Stimulated activated CD4-positive, alpha-beta T cell treated with anti-CD3 and anti-CD28 coated beads, Interleukin-15, amount 100 ng/mL, for 1 hour (primary cell): ENCODE measurements at places on chromosomes 16 and 17.

DNA sequence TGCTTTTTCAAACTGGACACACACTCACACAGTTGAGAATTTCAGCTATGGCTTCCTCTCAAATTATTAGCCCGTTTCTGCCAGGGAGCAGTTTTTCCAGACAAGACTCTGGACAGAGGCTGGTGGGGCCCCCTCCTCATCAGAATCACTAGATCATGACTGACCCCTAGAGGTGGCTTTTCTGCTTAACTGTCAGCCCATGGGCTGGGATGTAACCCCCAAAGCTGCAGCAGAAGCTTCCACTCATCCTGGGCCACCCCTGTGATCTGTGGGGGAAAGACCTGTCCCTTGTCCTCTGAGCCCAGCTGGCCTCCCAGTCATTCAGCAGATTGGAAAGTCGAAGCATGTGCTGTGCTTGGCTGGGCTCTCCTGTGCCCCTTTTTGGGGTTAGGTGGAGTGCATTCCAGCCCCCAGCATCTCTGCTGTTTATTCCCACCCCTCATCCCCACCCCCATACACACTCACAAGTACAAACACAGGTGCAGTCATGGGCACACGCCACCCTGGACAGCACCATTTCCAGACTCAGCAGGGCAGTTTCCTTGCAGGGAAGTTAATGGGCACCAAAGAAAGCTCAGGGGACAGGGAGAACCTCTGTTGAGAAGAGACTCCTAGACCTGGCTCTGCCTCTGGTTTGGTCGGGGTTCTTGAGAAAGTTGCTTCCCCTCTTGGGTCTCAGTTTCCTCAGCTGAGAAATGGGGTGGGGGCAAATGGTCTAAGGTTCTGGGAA is 77.6 kb upstream of the RBL2 start:
- DNase-seq: no peak

DNA sequence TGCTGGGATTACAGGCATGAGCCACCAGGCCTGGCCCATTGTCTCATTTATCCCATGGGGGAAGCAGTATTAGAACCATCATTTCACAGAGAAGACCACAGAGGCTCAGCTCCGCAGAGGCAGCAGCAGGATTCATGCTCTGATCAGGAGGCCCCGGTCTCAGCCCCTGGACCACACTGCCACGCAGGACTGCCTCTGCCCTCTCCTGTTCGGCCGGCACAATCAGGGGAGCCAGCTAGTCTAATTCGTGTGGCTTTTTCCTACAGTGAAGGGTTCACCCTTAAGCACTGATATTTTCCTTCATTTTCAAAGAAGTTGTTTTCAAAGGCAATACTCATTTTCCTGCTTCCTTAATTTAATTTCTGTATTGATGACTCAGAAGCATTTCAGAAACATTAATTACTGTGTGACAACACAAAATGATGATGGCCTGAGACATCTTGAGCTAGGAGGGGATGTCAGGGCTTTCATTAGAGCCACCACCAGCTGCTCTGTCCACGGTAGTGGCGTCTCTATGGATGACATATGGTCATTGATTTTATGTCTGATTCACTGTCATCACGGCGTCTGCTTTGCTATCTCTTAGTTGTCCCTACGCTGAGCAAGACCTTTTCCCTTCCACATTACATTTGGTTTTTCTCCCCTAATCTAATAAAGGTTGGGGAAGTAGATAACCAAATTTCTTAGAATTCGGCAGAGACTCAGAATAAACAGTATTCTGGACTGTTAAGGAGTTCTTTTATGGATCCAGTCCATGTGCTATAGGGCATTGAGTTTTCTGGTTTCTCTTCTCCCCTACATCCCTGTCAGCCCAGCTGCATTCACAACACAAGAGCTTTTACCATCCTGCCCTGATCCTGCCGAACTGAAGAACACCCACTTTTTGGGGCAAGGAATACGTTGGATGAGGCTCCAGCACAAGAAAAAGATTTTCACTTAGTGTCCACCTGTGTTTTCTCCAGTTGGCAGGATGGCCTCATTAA is 314.0 kb downstream of the SLC39A11 start:
- no peak for DNase-seq

DNA sequence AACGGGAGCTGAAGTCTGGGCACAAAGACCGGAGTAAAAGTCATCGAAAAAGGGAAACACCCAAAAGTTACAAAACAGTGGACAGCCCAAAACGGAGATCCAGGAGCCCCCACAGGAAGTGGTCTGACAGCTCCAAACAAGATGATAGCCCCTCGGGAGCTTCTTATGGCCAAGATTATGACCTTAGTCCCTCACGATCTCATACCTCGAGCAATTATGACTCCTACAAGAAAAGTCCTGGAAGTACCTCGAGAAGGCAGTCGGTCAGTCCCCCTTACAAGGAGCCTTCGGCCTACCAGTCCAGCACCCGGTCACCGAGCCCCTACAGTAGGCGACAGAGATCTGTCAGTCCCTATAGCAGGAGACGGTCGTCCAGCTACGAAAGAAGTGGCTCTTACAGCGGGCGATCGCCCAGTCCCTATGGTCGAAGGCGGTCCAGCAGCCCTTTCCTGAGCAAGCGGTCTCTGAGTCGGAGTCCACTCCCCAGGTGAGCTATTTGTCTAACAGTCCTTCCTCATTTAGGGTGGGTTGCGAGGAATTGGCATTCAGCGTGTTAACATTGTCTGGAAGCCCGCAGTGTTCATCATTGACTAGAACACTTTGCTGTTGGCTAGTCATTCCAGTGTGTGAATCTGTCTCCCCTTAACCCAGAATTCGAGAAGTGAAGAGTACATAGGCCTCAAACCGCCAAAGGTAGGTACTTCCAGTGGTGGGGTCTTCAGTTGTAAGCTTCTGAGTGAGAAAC is 1.5 kb downstream of the CDK12 start:
- DNase-seq: no peak

- DNase-seq: no peak
Measured at GRCh38 chr17:30413109-30413508, 34.4 kb downstream of the CPD start.

DNA sequence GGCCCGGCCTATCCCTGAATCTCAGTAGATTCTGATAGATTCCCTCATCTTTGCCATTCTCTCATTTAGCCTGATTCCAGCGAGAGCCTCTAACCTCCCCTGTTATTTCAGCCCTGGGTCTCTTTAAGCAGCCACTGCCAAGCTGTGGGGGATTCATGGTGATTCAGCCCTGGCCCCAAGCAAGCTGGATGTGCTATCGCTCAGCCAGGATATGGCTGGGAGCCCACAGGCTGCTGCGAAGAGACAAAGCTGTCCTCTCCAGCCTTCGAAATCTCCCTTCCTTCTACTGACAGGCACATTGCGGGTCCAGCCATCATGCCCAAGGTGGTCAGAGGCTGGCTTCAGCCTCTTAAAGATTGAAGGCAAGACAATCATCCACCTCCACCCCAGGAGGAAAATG is 394.1 kb downstream of the SOX9 start:
- DNase-seq: no peak

GRCh38 chr17:50837286-50837979 is 2.0 kb downstream of the WFIKKN2 start:
- DNase-seq: no peak

DNA sequence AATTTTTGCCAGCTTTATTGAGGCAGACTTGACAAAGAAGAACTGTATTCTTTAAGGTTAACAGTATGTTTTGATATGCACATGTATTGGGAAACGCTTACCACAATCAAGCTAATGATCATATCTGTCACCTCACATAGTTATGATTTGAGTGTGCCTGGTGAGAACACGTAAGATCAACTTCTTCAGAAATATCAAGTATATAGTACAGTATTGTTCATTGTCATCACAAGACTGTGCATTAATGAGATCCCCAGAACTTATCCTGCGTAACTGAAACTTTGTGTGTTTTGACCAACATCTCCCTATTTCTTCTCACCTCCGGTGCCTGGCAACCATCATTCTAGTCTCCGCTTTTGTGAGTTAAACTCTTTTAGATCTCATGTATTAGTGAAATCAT is 756.4 kb upstream of the EEF2KMT start:
- DNase-seq: no peak

- DNase-seq: no peak
Measured at GRCh38 chr17:75295201-75296158, 6.2 kb upstream of the SLC25A19 start.

GRCh38 chr16:3012828-3013420 is at the start of gene CLDN9:
Gene CLDN9, plus strand, starts transcription at chr16:3012923. Its CDS starts 440 bp downstream, at chr16:3013363.
- DNase-seq: no peak

DNA sequence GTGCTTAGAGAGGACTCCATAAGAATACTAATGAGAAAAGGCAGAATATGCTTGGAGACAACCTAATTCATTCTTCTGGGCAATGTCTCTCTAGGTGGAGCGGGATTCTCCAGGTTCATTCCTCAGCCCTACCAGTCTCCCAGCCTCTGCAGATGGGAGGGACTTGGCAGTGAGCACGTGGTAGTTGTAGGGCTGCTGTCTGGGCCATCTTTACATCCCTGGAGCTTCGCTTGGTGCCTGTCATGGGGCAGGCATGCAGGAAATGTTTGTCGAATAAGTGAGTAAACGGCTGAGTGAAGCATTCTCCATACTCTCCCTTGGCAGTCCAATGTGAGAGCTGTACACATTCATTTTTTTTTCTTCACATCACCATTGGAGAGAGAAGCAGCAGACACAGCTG is 387.5 kb downstream of the UTP18 start:
- DNase-seq: no peak

GRCh38 chr17:11490171-11490755 is 108.0 kb upstream of the DNAH9 start:
- no peak for DNase-seq

DNA sequence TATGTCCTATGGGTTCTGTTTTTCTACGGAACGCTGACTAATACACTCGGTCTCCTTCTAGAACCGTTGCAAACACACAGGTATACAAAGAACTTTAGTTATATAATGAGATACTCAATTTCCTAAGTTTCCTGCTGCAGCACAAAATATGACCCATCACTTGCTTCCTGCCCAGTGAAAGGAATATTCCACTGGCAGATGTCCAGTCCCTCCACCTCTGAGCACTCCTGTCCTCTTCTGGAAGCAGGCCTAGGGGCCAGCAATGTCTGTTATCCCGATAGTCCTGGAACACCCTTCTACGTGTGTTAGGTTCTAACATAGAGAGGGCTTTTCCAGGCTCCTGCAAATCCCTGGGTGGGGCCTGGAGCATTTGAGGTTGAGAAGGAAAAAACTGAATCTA is 32.7 kb downstream of the ADAMTS18 start:
- DNase-seq: no peak

DNA sequence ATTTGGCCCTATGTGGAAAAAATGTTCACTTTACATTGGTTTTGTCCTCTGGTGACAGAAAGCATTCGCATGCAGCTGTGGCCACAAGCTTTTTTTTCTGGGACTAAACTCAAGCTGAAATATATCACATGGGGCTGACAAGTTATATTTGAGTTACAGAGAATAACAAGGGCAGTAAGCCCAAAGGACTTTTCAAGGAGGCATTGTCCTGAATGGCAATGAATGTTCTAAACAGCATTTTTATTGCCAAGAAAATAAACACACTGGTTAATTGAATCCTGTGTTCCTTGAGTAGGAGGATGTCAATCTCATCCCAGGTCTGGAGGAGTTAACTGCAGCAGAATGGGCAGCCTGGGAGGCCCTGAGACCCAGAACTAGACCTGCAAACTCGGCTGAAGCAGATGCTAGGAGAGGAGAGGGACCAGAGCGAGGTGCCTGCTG is 114.5 kb downstream of the COPRS start:
- DNase-seq: no peak

DNA sequence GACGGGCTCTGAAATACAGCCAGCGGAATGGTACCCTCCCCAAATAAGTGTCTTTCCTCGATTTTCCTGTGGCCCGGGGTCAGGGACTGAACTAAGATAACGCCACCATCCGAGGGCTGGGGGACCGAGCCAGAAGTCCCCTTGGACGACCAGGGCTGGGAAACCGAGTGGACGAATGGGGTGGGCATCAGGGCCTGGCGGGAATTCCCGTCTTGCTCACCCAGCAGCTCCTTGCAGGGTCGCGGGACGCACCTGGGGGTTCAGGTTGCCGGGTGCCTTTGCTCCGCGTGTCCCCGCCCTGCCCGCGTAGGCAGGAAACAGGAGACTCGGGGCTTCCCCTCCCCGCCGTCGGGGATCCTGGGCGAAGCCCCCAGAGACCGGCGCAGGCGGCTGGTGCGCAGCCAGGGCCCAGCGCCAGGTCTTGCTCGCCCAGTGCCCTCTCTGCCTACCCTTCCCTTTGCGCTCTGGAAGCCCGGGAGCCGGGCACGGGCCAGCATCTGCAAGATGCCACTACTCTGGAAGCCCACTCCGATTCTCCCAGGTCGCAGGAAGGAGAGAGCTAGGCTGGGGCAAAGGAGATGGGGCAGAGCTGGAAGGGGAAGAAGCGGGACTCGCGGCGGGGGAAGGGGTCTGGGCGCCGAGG is 665 bp upstream of the GRIN2C start:
- no peak for DNase-seq

DNA sequence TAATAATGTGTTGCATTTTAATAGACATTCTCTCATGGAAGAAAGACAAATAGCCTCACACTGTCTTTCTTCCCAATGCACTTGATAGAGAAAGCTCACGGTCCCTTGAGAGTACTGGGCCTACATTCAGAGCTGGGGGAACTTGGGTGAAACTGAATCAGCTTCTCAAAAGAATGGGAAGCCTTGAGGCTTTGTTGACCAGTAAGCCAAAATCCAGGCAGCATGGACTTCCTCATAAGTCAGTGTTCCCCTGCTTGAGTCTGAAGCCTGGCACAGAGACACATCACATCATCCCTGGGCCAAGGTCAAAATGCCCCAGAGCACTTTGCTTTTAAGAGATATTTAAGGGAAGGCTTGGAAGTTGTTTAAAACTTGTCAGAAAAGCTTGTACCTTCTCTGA is 302.2 kb upstream of the SALL1 start:
- no peak for DNase-seq

GRCh38 chr17:41782142-41782541 is 4.4 kb downstream of the JUP start:
- DNase-seq: no peak

DNA sequence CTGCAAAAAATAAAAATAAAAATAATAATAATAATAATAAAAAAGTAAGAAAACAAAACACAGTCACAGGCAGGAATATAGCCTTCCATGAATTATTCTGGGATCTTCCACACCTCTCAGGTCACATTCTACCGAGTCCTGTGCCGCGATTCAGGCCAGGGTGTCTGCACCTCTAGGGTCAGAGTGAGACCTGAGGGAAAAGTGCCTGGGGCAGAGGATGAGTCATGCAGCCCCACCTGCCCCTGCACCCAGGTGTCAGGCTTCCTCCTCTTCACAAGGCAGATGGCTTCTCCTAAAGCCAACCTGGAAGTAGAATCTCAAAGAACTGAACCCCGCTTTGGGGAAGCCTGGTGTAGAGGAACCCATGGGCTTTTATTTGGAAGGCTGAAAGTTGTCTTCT is 283.7 kb downstream of the CPPED1 start:
- no peak for DNase-seq

DNA sequence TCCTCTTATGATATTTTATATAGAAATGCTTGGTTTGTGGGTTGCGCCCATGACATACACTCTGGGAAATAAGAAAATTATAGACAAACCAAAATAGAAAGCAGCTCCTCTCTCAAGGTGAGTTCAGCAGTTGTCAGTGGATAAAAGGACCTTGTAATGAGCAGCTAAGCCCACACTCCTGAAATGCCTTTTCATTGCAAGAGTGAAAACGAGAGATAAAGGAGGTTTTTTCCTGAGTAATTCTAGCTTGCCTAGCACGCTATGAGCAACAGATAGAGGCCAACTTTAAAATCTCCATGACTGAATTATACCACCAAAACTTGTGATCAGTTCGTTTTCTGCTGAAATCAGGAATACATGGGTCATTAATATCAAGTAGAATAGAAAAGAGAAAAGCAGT is 261.8 kb upstream of the CACNG5 start:
- no peak for DNase-seq

GRCh38 chr17:45127548-45128300 is 4.6 kb downstream of the PLCD3 start:
- DNase-seq: no peak

GRCh38 chr17:81564778-81565177 is 12.6 kb upstream of the FAAP100 start:
- no peak for DNase-seq
